ENCODE measurements at places on chromosomes 2 and 18.

- no peak for DNase-seq
Observed at GRCh38 chr2:117963446-117963845, 50.4 kb downstream of the CCDC93 start.

DNA sequence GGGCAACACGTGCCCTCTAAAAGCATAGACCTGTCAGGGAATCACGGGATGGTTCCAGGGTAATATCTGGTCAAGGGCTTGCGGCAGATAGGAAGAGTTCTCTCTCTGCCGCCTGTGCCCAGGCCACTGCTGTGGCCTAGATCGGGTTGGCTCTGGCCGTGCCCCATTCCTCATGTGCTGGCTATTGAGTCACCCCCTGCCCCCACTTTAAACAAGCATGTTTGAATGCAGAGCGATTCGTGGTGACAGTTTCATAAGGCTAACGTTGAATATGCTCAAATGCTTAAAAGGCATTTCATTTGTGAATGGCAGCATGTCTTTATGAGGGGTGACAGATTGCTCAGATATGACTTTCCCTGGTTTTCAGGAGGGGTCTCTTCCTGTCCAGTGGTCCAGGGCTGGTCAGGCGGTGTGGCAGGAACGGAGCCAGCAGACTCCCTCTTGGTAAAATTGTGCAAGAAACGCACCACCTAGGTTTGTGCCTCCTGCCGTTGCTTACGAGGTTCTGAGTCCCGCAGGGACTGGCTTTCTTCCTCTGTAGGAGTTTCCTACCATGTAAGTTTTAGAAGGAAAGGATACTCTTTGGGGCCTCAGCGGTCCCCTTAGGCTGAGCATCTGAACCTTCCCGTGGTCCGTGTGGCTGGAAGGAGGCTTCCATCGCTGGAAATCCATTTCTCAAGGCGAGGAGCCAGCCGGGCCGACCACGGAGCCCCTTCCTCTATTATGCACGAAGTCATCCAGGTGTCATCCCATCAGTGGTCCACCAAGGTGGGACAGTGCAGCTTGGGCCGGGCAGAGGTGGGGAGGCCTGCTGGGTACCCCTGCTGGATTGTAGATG is 50.2 kb downstream of the AGAP1 start:
- no peak for DNase-seq

DNA sequence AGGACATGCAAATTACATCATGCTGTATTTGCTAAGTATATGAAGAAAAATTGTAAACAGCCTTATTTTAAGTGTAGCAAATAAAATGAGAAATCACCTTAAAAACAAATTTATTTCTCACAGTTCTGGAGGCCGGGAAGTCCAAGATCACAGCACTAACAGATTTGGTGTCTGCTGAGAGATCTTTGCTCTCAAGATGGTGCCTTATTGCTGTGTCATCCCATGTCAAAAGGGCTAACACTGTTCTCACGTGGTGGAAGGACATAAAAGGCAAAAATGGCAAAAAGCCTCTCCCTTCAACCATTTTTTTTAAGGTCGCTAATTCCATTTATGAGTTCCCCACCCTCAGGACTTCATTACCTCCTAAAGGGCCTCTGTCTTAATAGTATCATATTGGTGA is 12.1 kb downstream of the XRCC5 start:
- no peak for DNase-seq

- DNase-seq, result no peak
Observed at GRCh38 chr2:155727187-155727895, 605.2 kb downstream of the NR4A2 start.

DNA sequence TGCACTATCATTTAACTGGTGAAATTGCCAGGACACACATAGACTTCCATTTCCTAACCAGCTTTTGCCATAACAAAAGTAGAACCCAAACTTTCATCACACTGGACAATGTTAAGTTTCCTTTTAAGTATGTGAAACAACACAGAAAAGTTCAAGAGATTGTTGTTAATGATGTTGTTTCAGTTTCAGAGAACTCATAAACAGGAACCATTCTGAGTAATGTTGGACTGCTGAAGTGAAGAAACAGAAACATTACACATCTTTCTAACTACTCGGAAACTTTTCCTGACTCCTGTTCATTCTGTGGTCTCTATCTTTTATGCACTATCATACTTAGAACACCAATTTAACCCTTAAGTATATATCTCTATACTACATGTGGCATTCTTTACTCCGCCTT is 179.2 kb downstream of the RIT2 start:
- no peak for DNase-seq

DNA sequence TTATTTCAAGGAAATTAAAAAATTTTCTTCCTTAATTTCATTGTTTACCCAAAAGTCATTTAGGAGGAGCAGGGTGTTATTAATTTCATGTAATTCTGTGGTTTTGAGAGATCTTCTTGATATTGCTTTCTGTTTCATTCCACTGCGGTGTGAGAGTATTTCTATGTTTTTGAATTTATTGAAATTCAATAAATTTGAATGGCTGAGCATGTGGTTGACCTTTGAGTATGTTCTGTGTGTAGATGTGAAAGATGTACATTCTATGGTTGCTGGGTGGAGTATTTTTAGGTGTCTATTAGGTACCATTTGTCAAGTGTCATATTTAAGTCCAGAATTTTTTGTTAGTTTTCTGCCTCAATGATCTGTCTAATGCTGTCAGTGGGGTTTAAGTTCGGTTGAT is 39.4 kb upstream of the LANCL1 start:
- no peak for DNase-seq

DNA sequence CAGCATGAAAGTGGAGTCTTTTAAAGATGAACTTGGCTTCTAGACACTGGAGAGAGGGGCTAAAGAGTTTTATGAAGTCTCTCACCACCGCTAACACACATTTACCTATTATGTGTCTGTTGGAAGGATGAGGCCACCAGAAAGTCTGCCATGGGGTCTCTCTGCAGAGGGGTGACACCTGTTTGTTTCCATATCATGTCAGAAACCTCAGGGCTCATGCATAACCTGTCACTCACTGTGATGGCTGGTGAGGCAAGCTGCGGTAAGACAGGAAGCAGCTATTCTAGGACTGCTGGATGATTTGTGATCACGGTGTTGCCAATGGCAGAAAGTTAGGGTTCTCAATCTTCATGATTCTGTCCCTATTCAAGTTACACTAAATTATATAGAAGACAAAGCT is 60.8 kb upstream of the DNMT3A start:
- no peak for DNase-seq

Measured in brain (organoid and tissue), 16 donors.